ENCODE measurements at places on chromosomes 16 and 17. TPM values are rescaled to one million over a fixed set of nuclear protein-coding genes. Genes with fewer than 3 reads are reported as not detected.

ITGAD gene
- not detected for total RNA-seq

HIC1 gene
- total RNA-seq: 20.2 TPM

TSNAXIP1 gene
- 0.95 TPM for total RNA-seq

DNAJC7 gene
- total RNA-seq: 148 TPM

ARL5C gene
- total RNA-seq: not detected

TEX19 gene
- 5.5 TPM for total RNA-seq

HOXB13 gene
- 60.5 TPM for total RNA-seq

DNA sequence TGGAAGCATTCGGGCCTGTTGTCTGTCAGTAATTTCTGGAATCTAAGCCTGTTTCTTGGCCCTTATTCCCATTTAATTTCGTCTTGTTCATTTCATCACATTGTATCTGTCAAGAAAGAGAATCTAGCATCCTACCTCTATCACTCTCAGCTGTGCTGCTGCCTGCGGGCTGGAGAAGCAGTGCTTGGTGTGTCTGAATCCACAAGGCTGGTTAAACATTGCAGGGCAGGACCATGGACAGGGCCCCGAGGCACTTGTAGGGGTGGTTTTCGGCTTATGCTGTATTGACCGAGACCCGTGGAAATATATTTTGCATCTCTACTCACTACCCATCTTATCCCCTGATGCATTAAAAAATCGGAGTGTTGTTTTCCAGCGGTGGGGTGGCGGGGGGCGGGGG is 3.1 kb downstream of the RAB11FIP4 start:
- peak; percentile 36 for DNase-seq

GRCh38 chr16:10966129-10966528 is 21.8 kb downstream of the CLEC16A start:
- DNase-seq: no peak

GRCh38 chr17:63954402-63955063 is 18.2 kb downstream of the SCN4A start:
- no peak for DNase-seq

- no peak for DNase-seq
These were observed 8.7 kb upstream of the CPD start for GRCh38 chr17:30369995-30370394.

- DNase-seq: no peak
These were observed 11.5 kb downstream of the NUP93 start for GRCh38 chr16:56741399-56741798.

DNA sequence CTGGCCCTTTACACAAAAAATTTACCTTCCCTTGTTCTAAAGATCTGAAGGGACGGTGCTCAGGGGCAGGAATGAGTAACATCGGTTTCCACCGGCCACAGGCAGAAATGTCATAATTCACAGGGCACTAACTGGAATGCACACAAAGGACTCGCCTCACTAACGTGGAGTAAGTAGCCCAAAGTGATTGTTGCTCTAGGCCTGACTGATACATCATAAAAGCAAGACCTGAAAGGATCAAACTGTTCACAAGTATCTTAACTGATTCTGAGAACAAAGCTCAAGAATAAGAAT is 8.9 kb upstream of the TCF25 start:
- DNase-seq: no peak

DNA sequence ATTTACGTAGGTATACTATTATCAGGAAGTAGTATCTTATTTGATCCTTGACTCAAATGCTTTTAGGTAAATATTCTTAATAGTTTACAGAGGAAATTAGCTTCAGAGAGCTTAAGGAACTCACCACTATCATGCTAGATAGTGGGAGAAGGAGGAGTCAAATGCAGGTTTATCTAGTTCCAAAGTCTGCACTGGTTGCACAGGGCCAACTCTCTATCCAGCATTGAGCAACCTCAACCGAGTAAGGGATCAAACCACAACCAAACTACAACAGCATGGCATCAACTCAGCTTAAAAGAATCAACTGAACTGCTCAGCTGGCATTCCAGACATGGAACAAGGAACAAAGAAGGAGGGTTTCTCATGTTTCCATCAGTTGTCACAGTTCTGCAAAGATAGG is 306.0 kb downstream of the MAF start:
- DNase-seq: no peak

GRCh38 chr17:14760212-14760611 is 459.3 kb downstream of the HS3ST3B1 start:
- no peak for DNase-seq

DNA sequence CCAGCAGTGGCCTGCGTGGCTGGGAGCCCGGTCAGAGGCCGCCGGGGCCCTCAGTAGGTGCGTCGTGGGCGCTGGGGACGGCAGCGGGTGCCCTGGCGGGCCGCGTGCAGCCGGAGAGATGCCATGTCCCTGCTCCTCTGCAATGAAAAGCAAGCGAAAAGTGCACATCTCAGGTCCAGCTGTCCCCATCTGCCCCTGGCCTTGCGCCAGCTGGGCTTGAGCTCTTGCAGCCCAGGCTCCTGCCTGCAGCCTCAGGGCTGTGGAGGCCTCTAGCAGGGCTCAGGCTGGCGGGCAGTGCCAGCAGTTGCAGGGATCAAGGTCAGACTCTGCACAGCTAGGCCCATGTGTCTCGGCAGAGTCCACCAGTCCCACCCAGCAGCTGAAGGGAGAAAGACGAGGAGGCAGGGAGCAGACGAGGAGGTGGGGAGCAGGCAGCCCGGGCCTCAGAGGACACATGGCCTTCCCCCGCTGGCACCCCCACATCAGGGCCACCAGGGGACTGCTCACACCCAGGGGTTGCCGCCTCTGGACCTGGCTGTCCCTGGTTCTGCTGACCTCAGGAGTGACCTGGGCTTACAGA is 11.2 kb downstream of the SLC16A3 start:
- peak; percentile 61 for DNase-seq

DNA sequence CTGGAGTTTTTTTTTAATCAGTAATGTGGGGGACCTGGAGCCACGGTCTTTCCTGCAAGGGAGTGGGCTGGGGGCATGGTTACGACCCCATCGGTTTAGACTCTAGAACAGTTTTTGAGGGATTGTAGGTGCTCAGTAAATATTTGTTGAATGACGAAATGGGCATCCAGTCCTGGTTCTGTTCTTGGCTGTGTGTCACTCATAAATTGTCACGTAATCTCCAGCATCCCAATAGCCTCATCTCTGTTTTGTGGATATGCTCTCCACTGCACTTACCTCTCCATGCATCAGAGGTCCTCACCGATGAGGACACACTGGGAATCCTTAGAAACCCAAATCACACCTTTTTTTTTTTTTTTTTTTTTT is 497 bp upstream of the SLC38A7 start:
- no peak for DNase-seq

DNA sequence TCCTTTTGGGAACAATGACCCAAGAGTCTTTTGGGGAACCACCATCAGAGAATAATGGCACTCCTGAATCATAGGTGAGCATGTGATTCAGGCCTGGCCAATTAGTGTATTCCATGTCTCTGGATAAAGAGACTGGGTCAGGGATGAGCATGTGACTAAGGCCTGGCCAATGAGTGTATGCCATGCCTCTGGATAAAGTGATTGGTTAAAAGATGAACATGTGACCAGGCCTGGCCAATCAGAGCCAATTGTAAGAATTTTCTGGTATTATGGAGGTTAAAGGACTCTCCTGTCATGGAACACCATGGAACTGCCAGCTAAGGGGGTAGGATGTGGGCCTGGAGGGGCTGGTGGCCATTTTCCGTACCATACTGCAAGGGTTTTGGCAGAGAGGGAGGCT is 194.3 kb downstream of the C16orf78 start:
- no peak for DNase-seq

- DNase-seq: peak; percentile 37
These were observed 76.6 kb downstream of the CMIP start for GRCh38 chr16:81521141-81521626.

GRCh38 chr16:4369007-4369733 is 2.5 kb upstream of the VASN start:
- peak; percentile 52 for DNase-seq

DNA sequence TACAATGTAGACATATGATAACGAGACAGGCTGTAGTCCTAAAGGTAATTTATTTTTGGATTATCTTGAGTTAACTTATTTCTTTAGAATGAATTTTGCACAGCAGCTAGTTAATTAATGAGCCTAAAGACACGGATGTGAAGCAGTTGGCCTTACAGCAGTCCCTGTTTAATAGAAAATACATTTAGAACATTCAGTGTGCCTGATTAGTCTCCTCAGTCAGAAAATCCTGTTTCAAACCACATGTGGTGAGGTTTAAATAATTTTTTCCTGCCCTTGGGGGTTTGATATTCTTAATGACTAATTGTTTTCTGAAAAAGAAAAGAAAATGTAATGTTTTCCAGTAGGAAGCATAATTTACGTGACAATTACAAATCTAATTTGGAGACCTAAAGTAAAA is 494.2 kb upstream of the CDH8 start:
- DNase-seq: no peak

DNA sequence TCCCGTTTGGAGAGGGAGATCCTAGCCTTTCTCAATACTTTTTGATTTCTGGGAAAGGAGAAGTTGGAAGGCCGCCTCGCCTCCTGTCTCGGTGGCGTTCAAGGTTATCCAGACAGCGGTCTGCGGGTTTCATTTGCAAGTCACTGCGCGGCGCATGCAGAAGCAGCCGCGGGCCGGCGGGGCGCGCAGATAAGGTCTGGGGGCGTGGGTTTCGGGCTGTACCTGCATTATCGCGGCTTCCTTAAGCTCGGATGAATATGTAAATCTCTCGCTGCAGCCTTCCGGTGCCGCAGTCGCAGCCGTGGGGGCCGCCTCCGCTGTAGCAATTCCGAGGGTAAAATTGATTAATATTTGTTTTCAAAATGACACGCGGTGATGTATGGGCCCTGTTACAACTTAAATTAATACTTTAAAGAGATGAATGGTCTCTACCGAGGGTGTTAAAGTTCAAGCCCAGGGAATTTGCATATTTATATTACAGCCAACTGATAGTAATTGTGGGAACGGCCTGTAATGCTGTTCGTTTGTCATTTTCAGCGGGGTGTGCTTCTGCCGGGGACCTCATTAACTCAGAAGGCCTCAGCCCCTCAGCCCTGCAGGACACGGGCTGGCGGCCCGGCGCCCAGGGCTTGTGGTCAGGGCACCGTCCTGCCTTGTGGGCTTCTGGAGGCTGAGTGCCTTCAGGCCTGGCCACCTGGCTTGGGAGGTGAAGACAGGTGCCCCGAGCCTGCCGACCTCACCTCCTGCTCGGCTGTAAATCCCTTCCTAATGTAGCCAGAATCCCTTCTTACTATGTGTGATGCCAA is 99.4 kb downstream of the CYLD start:
- no peak for DNase-seq

GRCh38 chr16:2275476-2276367 is 7.8 kb upstream of the RNPS1 start:
- DNase-seq: no peak

- DNase-seq: no peak
These were observed 33.1 kb downstream of the SMARCE1 start for GRCh38 chr17:40614431-40615067.

DNA sequence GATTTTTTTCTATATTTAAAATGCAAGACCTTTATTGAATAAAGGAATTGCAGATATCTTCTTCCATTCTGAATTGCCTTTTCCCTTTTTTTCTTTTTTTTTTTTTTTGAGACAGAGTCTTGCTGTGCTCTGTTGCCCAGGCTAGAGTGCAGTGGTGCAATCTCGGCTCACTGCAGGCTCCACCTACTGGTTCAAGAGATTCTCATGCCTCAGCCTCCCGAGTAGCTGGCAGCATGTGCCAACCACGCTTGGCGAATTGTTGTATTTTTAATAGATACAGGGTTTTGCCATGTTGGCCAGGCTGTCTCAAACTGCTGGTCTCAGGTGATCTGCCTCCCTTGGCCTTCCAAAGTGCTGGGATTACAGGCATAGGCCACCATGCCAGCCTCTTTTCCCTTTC is 151.5 kb downstream of the CEP112 start:
- DNase-seq: no peak

- DNase-seq: peak; percentile 99
These were observed 251.9 kb downstream of the SEC14L1 start for GRCh38 chr17:77392376-77393273.

DNA sequence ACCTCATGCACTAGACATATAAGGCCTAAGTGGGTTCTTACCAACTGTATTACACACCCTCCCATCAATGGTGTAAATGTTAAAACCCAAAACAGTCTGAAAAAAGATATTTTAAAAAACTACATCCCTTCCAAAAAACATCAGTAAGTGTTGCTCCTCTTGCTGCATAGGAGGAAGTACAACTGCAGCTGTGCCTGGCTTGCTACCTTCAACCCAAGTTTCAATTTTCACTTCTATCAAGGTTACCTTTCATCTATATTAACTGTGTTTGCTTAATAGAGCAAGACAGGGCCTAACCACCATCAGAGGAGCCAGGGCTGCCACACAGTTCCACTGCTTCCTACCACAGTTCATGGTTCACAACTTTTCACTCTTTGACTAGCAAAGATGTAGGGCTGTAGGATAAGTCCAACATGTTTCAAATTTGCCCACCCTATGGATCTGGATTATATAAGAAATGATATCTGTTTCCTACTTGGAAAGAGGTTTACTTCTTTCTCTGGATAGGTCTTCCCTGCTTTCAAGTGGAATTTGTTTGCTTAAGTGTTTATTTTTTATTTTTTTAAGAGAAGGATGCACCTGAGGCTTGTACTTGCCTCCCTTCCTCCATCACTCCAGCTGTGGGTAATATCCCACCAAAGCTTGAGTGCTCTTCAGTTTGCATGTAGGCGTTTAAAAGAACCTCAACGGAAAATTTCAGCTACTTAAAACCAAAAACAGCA is 56.7 kb downstream of the GRB7 start:
- DNase-seq: no peak

Data from G401 (cell line).